ENCODE measurements at places on chromosomes 3 and 15.
A peak's percentile ranks its signal among the peaks of the same experiment; 100 is the strongest.

- no peak for DNase-seq
Measured at GRCh38 chr3:58584690-58585004, 7.5 kb upstream of the FAM107A start.

GRCh38 chr15:58699769-58700168 is 49.7 kb downstream of the ADAM10 start:
- DNase-seq: no peak

- DNase-seq: no peak
Measured at GRCh38 chr3:71045917-71046282, 537.6 kb downstream of the FOXP1 start.

GRCh38 chr3:190119461-190120268 is 1.0 kb downstream of the P3H2 start:
- no peak for DNase-seq

DNA sequence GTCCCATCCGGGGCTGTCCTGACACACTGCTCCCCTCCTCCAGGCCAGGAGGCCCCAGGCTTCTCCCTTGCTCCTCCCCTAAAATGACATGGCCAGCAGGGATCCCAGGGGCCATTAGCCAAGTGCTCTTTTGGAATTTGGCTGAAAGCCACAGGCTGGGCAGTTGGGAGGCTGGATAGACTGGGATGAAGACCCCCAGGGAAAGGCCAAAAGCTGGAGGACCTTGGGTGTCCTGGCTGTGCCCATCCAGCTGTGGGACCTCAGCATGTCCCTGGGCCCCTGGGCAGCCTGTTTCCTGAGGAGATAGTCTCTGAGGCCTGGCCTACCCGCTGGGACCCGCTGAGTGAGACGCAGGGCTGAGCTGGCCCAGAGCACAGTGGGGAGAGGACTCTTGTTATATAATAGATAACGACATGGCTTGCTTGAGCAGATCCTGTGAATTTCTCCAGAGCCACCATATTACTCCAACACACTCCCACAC is 5.7 kb upstream of the PDE8A start:
- DNase-seq: no peak

DNA sequence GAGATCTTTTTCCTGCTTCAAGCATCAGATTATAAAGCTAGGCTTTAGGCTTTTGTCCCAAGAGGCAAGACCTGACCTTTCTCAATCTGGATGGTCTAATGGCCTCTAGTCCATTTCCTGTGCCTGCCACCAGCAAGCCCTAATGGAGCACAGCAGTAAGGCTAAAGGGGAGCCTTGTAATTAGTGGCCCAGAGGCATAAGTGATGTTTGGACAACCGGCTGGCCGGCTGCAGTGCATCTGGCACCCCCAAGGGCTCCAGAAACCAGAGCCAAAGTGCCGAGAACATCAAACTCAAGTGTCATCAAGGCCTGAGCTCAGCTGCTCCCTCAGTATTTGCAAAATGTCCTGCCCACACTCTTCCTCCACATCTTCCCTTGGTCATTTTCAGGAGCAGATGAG is 31.9 kb upstream of the RTP4 start:
- no peak for DNase-seq

GRCh38 chr3:85627932-85628331 is 669.1 kb downstream of the CADM2 start:
- no peak for DNase-seq

DNA sequence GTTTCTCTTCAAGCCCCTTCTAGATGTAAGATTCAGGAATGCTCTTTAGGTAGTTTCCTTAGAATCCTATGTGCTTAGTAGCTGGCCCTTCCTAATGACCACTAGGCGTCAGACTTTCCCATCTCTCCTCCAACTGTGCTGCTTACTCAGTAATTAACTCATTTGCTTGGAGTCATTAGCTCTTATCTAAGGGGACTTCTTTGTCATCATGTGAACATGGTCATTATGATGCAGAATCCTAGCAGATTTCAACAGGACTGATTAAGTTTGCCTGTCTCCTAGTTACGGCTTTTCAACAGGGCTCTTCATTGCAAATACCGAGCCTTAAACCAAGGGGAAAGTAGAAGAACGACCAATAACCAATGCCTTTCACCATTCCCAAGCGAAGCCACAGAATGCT is 46.4 kb downstream of the GJD2 start:
- peak; percentile 1 for DNase-seq

GRCh38 chr3:183725387-183725786 is 27.8 kb downstream of the YEATS2 start:
- DNase-seq: no peak

DNA sequence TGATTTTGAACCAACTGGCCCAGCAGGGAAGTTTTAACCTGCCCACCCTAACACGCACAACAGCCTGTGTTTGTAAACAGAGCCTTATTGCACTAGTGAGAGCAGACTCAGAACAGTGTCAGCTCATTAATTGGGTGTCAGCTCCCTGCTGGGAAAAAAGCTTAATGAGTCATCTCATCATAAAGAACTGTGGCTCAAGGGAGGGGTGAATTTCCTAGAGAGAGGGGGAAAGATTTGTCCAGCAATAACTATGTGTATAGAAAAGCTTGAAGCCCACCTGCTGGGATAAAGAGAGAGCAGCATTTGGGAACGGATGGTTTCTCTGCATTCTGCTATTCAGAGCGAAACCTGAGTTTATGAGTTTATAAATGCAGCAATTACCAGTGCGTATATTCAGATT is 48.9 kb upstream of the GMNC start:
- DNase-seq: no peak

DNA sequence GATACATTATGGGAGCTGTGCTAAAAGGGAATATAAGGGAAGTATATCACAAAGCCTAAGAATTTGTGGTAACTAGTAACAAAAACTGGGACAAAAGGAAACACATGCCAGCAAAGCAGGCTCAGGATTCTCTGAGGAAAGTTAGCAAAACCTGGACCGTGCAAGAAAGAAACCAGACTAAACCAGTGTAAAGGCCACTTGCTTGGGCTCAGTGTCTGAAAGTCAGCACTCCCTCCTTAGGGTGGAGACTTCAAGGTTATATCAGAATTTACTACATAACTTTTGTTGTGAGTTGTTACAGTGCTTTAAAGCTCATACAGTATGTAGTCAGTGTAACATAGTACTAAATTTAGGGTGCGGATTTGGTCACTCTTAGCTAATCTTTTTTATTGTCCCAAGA is 269.9 kb upstream of the GADL1 start:
- no peak for DNase-seq

GRCh38 chr3:45170096-45170495 is 23.9 kb upstream of the CDCP1 start:
- DNase-seq: no peak

DNA sequence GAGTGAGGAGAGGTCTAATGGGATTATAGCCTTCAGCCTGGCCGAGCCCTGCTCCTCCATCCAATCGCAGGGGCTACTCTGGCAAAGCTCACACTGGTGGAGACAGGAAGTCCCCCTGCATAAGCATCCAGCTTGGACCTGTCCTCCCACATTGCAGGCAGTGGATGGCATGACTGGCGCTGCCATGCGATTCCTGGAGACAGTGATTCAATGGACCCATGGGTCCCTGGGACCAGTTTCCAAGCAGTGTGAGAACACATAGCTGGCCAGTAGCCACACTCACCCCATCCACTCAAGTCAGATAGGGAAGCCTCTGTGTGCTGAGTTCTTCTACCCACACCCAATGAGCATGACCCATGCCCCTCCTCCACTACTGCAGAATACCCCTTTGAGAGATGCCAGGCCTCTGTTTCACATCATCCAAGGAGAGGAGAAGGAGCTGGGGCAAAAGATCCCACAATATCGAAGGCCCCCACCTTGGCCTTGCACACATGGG is 18.1 kb upstream of the POC1A start:
- no peak for DNase-seq

DNA sequence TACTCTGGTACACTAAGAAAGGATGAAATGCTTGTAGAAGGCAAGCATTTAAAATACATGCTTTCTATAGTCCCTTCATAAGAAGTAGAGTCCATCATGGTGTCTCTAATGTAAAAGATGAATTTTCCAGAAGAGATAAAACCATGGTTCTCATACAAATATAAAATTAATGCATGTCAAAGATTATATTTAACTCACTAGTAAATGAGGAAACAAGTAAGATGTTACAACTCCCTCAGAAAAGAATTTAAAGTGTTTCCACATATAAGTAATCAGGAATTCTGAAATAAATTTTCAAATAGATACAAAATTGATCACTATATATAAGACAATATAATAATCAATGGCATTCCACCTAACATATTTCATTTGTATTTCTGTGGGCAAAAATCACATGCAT is 570.3 kb upstream of the CCDC54 start:
- no peak for DNase-seq

GRCh38 chr3:61518590-61518989 is 42.8 kb upstream of the PTPRG start:
- DNase-seq: no peak

DNA sequence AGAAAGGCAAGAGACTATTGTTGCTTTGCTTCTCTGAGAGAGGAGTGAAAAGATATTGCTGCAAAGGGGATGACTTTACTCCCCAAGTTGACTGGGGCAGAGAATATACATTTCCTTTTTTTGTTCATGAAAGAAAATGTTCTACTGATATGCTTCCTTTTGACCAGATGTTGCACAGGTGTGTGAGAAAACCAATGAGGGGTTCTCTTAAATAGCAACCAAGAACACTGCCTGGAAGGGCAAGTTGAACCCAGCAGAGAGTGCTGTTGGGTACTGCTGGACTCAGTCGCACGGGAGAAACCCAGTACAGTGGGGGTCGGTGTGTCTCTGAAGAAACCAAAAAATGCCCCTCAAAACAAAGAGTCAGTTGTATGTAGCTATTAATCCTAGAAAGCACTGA is 101.2 kb downstream of the CHST2 start:
- DNase-seq: no peak

GRCh38 chr15:64096668-64097384 is 1.0 kb downstream of the SNX1 start:
- no peak for DNase-seq

DNA sequence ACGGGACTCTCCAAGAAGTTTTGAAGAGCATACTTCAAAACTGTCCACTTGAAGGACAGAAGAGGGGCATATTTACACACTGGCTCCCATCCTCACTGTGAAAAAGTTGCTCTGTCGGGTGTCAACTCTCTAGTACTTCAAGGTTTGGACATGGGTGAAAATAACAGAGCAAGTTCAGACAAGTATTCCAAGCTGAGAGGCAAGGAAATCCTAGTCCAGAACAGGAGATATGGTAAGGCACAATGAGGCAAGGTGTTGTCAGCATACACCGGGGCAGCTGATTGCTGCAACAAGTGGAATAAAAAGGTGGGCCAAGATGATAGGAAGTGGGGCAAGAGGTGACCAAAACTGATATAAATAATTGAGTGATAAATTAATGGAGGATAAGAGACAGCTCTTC is 4.8 kb upstream of the TFDP2 start:
- DNase-seq: no peak

- no peak for DNase-seq
Measured at GRCh38 chr3:33920511-33920910, 122.1 kb downstream of the PDCD6IP start.

DNA sequence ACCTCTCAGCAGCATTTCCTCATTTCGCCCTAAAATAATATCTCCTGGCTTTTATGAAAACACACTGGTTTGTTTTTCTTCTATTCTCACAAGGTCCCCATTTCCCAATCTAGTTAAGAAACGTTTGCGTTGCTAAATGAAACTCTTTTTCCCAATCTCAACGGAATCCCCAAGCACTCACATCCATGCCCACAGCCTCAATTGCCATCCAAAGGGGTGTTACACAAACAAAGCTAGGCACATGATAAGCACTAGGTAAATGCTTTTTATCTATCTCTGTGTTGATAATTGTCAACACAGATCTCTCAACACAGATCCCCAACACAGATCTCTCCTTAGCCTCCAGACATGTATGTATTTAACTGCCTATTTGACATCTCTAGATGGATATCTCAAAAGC is 35.2 kb upstream of the TF start:
- no peak for DNase-seq

DNA sequence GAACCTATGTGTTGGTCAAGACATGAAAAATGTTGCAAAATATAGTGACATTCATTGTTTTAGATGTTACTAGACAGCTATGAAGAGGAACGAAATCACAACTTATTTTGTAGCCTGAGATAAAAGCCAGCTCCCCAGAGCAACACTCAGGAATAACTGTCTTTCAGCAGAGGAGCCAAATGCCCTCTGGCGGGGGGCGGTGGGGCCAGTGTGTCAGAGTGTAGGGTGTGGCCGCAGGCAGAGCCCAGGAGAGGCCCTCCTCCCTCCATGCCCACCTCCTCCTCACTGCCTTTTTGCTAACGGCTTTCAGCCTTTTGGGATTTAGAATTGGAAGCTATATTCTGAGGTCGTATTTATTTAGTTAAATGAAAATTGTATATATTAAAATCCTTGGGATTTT is 16.9 kb downstream of the APOD start:
- no peak for DNase-seq

GRCh38 chr3:54538346-54538745 is 389.5 kb downstream of the LRTM1 start:
- DNase-seq: no peak

DNA sequence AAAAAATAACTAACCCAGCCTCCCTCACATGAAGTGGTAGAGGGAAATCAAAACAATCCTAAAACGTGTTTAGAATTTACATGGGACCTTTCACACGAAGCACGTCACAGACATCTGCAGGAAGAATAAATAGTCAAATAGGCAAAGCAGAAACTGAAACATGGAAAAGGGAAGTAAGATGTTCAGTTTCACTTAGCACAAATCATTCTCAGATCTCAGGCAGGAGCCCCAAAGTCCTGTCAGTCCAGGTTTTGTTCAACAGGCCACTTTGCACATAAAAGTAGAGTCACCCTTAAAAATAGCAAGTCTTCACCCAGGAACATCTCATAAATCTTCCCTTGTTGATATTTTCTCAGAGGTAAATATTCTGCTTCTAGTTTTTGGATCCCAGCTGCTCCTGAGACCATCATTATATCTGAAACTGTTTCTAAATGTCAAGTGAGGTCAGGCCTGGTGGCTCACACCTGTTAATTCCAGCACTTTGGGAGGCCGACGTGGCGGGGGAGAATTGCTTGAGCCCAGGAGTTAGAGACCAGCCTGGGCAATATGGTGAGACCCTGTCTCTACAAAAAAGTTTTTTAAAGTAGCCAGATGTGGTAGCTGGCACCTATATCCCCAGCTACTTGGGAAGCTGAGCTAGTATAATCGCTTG is 1.9 kb downstream of the RUBCN start:
- DNase-seq: no peak

DNA sequence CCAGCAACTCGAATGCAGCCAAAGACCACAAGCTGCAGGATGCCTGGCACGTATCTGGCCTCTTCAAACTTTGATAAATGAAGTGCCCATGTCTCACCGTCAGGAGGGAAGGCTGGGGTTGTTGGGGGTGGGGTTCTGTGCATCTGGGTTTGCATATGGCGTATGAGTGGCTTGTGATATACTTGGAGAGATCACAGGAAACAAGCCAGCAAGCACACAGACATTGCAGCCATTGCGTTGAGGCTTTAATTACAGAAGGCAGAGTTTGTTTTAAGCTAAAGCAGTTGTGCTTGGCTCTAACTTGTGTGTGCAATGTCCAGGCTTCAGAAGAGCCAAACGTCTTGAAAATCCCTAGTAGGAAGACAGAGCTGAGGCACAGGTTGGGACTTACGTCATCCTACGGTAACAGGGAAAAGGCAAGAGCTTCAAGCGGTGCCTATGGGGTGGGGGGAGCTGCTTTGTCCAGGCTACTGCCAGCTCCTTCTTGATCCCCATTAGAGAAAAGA is 109.2 kb downstream of the ASB7 start:
- DNase-seq: no peak

- DNase-seq: no peak
Measured at GRCh38 chr15:77633913-77634265, 1.2 kb upstream of the LINGO1 start.

GRCh38 chr15:53576841-53577240 is 182.6 kb downstream of the WDR72 start:
- DNase-seq: no peak

- no peak for DNase-seq
Measured at GRCh38 chr3:160010578-160010977, 21.9 kb downstream of the IL12A start.

Measured in nucleus accumbens (tissue), 56 donors.